ENCODE measurements at places on chromosomes 7 and 10. TPM values are rescaled to one million over a fixed set of nuclear protein-coding genes. Genes with fewer than 3 reads are reported as not detected.

GRCh38 chr7:118312966-118313365, 88.5 kb downstream of the ANKRD7 start:
- no peak for DNase-seq

- DNase-seq: no peak
Measured at GRCh38 chr7:156610130-156610529, 30.4 kb upstream of the RNF32 start.

DNA sequence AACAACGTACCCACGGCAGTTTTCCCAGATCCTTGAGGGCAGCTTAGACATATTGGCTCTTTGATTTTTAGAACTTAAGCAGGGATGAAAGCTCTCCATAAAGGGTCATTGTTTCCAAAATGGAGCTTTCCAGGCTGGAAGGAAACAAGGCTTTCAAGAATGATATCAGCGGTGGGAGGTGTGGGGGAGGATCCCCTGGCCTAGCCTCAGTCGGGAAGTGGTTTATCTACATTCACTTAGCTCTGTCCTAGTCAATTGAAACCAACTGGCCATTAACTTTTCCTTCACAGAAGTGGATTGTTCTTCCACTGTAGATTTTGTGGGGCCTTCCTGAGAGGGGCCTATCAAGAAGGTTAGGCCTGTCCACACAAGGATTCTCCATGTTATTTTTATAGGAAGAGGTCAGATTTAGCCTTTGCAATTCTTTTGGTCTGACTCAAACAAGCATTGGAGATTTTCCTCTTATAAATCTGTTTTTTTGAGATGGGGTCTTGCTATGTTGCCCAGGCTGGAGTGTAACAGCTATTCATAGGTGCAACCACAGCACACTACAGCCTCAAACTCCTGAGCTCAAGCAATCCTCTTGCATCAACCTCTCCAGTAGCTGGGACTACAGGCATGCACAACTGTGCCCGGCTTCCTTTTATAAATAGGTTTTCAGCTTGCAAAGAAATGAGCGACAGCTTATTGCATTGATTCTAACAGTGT, 343.5 kb downstream of the LRMDA start:
- no peak for DNase-seq

The DHTKD1 gene
- 41.1 TPM for total RNA-seq

DNA sequence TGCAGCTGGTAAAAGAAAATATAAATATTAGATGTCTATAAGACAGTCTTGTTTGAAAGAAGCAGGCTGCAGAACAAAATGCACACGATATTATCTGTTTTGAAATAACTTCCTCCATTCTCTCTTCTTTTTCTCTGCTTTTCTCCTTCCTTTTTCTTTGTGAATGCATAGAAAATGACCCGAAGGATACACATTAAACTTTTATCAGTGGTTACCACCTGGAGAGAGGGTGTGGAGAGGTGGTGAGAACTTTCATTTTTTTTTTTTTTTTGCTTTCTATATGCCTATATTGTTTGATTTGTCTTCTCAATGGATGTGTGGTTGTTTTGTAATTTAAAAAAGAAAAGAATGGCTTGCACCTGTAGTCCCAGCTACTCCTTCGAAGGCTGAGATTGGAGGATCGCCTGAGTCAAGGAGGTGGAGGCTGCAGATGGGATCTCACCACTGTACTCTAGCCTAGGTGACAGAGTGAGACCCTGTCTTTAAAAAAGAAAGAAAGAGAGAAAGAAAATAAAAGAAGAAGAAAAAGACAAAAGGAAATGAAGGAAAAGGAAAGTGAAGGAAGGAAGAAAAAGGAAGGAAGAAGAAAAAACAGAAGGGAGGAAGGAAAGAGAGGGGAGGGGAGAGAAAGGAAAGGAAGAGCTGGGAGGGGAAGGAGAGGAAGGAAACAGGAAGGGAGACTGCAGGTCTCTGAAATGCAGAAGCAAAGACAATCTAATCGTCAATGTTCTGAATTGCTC, 64.4 kb downstream of the SAMD9 start:
- no peak for DNase-seq

The FAM25A gene
- 11.4 TPM for total RNA-seq

The SLC39A12 gene
- not detected for total RNA-seq

DNA sequence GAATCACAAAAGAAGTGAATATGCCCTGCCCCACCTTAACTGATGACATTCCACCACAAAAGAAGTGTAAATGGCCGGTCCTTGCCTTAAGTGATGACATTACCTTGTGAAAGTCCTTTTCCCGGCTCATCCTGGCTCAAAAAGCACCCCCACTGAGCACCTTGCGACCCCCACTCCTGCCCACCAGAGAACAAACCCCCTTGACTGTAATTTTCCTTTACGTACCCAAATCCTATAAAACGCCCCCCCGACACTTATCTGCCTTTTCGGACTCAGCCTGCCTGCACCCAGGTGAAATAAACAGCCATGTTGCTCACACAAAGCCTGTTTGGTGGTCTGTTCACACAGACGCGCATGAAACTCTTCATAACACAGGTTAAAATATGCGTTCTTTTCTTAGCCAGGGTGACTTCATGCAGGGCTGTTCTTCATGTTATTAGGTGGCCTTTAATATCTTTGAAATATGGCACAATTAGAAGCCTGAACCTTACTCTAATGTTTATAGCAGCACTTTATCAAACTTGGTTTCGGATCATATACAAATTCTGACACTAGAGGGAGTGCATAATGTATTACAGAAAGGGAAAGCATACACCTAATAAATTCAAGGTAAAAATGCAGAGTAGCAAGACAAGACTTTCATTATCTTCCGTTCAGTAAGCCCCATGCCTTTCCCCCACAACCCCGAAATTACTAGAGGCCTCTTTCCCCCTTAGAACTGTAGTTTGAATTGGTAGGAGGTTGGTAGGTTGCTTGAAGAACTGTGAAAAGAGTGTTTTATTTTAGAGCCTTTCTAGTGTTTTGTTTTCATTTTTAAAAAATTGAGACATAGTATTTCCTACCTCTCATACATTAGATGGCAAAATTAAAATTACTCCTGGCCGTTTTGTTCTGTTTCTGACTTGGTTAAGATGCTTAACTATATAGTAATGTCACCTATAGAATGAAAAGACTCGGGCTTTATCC, 117.9 kb downstream of the NPY start:
- no peak for DNase-seq

DNA sequence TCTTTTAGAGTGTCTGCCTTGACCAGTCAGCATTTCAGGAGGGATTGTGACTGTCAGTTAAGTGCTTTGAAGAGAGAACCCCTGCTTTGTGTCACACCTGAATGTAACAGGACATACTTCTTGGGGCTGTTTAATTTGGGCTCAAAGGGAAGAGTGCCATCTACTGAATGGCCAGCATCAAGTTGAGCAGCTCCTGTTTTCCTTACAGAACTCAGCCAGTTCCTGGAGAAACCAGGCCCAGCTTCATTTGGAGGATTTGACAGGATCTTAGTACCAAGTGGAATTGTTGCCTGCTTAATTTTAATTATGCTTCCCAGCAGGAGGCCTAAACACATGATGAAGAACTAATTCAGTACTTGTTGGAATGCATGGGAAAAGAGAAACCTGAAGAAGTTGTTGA, 8.3 kb downstream of the ADD3 start:
- DNase-seq: no peak

DNA sequence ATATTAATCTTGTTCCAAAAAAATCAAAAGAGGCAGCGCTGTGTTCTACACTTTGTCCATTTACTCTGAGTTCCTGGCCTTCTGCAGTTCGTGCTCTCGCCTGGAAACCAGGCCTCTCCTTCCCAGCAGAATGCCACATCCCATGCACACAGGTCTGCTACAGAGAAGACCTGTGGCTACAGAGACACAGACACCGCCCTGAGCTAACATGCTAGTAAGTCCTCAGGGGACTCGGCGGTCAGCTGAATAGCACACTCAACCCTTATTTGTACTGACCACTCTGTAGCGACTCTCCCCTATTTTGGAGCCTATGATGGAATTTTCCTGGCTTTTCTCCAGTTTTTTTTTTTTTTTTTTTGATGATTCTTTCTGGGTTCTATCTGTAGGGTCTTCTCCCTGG, 12.8 kb downstream of the CREB3L2 start:
- DNase-seq: no peak

The C7orf33 gene
- not detected for total RNA-seq

DNA sequence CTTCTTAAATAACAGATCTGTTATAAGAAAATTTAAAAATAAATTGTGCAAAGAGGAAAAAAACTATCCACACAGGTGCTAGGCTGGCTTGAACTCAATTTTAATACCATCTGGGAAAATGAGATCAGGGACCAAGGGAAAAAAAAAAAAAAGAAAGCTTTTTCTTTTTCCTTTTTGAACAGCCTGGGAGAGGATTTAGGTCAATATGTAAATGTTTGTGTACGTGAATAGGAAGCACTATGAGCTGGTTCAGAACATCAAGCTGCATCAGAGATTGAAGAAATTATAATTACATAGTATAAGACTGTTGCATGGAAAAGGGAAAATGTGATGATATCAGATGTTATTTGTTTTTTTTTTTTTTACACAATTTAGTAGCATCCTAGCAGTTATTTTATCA, 548.0 kb downstream of the ARL4A start:
- DNase-seq: no peak

DNA sequence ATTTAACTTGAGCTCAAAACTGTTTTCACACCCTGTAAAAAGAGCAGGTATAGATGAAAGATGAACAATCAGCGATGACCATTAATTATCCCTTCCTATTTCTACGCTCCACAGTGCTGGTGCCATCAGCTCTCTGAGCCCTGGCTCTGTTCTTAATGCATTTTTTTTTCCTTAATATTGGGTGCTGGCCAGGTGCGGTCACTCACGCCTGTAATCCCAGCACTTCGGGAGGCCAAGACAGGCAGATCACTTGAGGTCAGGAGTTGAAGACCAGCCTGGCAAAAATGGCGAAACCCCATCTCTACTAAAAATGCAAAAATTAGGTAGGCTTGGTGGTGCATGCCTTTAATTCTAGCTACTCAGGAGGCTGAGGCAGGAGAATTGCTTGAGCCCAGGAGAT, 4.2 kb downstream of the STEAP4 start:
- DNase-seq: no peak

GRCh38 chr7:150947761-150948651, 30.1 kb downstream of the KCNH2 start:
- DNase-seq: no peak

The SEPTIN14 gene
- total RNA-seq: not detected

- peak; percentile 49 for DNase-seq
Measured at GRCh38 chr7:77699056-77699455, 2.8 kb downstream of the RSBN1L start.

DNA sequence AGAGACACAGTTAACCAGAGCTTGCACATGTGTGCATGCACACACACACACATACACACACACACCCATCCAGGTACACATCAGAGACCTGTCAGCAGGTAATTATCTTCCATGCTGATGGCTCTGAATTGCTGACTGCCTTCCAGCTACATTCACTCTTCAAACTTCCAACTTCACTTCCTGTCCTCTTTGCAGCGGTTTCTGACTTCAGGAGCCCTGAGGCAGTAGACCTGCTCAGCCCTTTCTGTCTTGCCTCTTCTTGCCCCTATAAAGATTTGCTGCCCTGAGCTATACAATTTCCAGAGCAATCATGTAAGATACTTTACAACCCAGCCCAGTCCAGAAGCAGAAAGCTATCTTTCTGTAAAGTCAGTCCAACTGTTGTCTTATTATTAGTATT, 310.2 kb downstream of the FGFR2 start:
- DNase-seq: no peak

DNA sequence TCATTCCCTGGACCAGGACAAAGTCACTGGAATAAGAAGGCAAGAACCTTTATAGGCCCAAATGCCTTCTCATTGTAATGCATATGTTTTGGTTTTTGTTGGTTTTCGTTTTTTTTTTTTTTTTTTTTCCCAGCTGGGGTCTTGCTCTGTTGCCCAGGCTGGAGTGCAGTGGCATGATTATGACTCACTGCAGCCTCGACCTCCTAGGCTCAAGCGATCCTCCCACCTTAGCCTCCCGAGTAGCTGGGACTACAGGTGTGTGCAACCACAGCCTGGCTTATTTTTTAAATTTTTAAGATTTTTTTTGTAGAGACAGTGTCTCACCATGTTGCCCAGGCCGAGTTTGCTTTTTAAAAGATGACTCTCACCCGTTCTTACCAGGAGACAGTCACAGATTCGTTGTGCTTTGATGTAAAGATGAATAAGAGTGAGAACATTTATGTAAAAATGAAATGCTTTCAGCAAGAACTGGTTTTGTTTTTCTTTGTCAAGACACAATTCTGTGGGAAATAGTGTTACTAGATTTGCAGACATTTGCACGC, 7.6 kb downstream of the IQCE start:
- DNase-seq: no peak

The NXPH1 gene
- not detected for total RNA-seq

DNA sequence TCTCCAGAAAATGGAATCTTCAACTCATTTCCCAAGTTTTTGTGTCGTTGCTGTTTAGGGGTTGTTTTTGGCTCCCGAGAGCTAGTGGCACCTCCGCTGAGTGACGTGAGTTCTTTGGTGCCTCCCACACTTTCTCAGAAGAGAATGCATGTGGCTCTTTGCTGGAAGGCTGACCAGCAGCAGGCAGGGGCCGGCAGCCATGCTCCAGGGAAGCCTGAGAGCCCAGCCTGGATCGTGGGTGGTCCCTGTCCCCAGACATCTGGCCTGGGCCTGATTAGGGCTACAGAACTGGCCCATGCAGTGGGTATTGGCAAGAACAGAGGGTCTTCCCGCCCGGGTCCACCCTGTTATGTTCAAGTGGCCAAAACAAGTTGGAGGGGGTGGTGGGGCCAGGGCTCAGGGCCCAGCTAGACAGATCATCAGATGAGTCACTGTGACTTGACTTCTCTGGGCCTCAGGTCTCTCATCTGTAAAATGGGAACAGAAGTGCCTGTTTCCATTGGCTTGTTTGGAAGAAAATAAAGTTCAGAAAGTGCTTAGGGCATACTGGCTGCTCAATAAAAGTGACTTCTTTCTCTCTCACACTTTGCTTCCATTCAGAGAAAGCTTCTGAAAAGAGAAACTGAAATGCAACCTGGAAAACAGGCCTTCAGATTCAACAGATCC, 83.1 kb downstream of the STRA8 start:
- peak; percentile 32 for DNase-seq

The OR2A2 gene
- not detected for total RNA-seq

- no peak for DNase-seq
Measured at GRCh38 chr10:71291528-71291900, 27.5 kb upstream of the SLC29A3 start.

The AKR1D1 gene
- not detected for total RNA-seq

The STRIP2 gene
- 6.4 TPM for total RNA-seq

- no peak for DNase-seq
Measured at GRCh38 chr7:117685795-117686194, 187.4 kb downstream of the CTTNBP2 start.
